ENCODE measurements at places on chromosomes 5 and 9.

DNA sequence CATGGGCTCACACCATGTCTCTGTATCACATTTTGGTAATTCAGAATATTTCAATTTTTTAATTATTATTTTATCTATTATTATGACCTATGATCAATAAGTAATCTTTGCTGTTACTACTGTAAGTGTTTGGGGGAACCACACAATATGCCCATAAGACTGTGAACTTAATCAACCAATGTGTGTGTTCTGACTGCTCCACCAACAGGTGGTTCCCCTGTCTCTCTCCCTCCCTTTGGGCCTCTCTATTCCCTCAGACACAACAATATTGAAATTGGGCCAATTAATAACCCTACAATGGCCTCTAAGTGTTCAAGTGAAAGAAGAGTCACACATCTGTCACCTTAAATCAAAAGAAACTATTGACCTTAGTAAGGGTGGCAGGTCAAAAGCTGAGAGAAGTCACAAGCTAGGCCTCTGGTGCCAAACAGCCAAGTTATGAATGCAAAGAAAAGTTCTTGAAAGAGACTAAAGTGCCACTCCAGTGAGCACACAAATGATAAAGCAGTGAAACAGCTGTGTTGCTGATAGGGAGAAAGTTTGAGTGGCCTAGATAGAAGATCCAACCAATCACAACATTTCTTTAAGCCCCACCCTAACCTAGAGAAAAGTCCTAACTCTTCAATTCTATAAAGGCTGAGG is 88.7 kb downstream of the DEPDC1B start:
- no peak for DNase-seq

DNA sequence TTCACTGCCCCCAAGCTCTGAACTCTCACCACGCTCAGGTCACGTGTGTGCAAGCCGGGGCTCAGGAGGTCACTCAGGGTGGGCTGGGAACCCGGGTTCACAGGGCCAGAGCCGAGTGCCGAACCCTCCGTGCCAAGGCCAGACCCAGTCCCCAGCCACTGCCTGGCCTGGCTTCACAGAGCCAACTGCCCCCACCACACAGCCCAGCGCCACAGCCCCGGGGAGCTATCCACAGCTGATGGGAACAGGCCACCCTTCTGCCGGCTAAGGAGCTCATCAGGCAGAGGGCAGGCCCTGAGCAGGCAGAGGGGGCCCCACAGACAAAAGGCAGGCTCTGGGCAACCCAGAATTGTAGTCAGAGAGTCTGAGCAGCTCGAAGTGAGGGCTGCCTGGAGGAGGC is 117.0 kb downstream of the VAV2 start:
- DNase-seq: no peak

DNA sequence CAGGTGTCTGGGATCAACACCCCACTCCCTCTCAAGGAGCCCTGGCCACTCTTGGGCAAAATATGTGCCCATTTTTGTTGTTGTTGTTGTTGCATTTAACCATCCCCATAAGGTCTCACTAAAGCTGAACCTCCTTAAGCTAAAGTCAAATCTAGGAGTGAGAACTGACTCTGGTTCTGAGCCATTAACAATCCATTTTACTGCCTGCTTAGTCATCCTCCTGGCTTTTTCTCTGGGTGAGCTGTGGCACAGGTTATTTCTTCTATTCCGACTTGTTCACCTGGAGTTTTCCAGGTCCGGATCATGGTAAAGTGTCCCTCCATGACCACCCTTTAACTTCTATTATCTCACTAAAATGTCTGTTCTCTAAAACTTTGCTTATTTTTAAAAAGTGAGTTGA is 85.2 kb downstream of the CAMK4 start:
- no peak for DNase-seq

DNA sequence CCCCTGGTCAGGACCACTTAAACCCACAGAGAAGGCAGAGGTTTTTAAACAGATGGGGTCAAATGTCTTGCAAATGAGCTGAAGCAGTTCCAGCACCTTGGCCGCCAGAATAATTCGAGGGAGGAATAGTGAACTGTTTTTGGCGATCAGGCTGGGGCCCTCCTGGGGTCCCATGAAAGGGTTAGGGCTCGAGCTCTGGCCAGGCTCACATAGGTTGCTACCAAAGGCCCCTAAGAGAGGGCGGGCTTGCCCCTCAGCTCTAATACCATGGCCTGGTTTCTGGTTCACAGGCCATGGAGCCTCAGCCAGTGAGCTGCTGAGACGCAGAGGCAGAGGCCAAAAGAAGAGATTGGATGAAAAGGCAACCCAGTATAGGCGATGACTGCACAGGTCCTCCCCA is 74.8 kb upstream of the UBTD2 start:
- DNase-seq: no peak

DNA sequence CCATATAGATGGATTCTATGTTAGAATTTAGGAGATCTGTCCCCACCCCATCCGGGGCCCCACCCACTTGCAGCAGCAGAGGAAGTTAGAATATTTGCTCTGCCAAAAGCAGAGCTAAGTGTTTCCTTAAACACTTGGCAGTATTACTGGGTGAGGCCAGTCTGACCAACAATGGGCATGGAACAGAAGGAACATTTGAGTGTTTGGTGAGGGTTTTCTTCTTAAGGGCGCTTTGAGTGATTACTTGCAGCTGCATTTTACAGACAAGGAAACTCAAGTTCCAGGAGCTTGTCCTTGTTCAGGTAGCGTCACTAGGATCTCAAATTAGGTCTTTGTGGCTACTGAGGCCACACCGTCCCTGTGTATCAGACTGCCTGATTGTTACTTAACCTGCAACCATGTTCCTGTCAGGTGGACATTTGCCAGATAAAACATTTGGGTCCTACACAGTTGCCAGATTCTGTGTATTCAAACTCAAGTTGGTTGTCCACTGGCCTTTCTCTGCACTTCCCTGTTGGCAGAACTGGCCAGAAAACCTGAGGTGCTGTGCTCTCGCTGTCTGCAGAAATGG is 59.3 kb downstream of the SLC46A2 start:
- no peak for DNase-seq

DNA sequence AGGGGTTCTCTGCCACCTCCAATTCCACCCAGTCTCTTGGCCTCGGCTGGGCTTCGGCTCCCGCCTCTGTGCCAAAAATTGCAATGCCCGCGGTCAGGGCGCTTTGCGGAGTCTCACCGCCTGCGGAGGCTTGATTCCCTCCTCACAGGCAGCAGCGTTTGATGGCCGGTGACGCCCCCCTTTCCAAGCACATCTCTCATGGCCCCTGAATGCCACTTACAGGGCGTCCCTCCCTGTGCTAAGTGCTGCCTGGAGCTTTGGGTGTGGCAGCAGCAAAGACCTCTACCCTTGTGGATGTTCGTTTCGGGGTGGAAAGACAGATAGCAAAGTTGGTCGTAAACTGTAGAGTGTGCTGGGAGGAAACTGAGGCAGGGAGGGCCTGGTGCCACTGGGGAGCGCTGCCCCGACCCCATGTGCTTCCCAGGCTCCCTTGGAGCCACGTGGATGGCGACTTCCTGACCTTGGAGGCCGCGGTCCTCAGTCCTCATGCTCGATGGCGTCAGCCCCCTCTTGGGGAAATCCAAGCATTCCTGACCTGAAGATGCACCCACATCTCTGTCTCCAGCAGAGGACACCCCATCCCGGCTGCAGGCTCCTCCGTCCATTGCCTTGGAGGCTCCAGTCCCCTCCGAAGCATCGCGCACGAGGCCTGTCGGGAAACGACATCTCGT is 249.2 kb upstream of the IRX4 start:
- DNase-seq: no peak
